ENCODE measurements at places on chromosomes 16 and 17.

- H3K4me3 ChIP-seq = no peak overlapping the region
- no peaks in the 10 kb centered on the region for H3K4me1 ChIP-seq
- no peak overlapping the region for H3K27ac ChIP-seq
- DNase-seq = peak; percentile 44
These were observed 44.2 kb downstream of the WDR45B start for GRCh38 chr17:82603981-82604448.

- no peaks in the 10 kb centered on the region for H3K27me3 ChIP-seq
- H3K27ac ChIP-seq = no peak overlapping the region
- H3K4me3 ChIP-seq = no peak overlapping the region
These were observed 63.7 kb upstream of the LYRM9 start for GRCh38 chr17:27956601-27957445.

DNA sequence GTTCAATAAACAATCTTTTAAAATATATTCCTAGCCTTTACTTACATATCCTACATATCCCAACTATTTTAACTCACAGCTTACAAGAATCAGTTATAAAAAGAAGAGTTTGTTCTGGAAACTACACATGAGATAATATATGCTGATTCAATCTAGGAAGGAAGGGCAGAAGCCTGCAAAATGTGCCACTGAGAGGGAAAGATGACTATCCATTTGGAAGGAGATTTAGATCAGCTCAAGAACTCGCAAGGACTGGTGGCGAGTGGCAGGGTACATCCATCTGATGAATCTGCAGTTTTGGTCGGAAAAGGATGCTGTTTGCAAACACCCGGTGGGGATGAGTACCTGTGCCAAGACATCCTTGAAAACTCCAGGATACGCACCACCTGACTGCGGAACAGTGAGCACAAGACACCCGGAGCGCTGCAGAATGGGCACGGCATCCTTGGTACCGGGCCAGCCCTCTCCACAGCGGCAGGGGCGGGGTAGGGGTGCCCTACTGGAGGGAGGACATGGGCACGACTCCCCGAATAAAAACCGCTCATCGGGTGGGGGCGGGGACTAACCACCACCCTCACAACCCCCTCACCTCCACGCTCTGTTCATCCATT lies 723 bp downstream of the TRIM37 start:
- peak overlapping the region; percentile 82 for H3K27ac ChIP-seq
- no peaks in the 10 kb centered on the region for H3K36me3 ChIP-seq
- DNase-seq = peak; percentile 59
- no peaks in the 10 kb centered on the region for H3K27me3 ChIP-seq
- H3K4me1 ChIP-seq = no peaks in the 10 kb centered on the region
- H3K4me3 ChIP-seq = peak overlapping the region; percentile 83

DNA sequence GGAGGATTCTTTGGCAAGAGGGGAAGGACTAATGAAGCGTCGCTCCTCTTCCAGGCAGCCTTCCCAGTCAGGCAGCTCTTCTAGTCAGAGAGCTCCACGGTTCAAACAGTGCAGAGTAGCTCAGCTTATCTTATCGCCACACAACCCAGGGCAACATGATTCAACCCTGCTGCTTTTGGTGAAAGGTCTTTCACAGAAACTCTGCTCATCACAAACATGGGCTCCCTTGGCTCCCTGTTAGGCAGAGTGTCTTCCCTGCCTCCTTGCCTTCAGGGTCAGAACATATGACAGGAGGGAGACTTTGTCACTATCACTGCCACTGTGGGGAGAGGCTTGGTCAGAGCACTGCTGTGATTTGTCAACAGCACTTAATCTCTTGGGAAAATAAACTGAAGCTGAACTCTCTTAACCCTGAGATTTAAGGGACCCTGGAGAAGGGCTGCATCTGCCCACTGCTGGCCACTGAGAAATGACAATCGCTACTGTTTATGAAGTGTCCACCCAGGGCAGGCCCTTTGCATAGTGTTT lies 6.9 kb upstream of the SLC13A2 start:
- no peak overlapping the region for H3K27ac ChIP-seq
- H3K27me3 ChIP-seq = no peaks in the 10 kb centered on the region
- no peaks in the 10 kb centered on the region for H3K36me3 ChIP-seq

DNA sequence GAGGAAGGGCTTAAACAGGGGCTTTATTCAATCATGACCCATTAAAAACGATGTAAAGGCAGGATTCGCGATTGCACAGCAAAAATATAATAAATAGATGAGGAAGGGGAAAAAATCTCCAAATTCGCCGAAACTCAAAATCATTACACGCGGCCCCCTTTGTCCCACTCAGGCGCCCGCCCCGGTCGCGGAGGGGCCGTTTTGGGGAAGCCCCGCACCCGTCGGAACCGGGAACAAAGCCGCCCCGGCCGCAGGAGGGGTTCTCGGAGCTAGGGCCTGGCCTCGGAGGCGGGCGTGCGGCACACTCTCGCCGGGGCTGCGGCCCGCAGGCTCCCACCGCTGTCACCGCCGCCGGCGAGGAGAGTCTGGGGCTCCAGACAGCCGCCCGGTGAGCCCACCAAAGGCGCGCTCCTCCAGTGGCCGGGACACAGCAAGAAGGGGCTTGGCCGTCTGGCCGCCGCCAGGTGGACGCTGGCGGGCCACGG lies 521 bp downstream of the C16orf87 start:
- H3K27me3 ChIP-seq = no peaks in the 10 kb centered on the region
- peak overlapping the region; percentile 93 for H3K27ac ChIP-seq
- no peak for DNase-seq
- H3K36me3 ChIP-seq = no peaks in the 10 kb centered on the region
- H3K4me1 ChIP-seq = no peaks in the 10 kb centered on the region

- no peaks in the 10 kb centered on the region for H3K36me3 ChIP-seq
- H3K27ac ChIP-seq = no peak overlapping the region
- no peak for DNase-seq
These were observed 2.9 kb upstream of the CRYBA1 start for GRCh38 chr17:29243792-29244191.

DNA sequence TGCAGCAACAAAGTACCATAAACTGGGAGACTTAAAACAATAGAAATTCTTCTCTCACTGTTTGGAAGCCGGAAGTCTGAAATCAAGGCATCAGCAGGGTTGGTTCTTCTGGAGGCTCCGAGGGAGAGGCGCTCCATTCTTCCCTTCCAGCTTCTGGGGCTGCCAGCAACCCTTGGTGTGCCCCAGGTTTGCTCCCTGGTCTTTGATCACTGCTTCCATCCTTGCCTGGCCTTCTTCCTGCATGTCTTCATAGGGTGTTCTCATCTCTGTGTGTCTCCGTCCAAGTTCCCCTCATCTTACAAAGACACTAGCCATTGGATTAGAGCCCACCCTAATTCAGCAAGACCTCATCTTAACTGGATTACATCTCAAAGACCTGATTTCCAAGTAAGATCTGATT lies 35.3 kb upstream of the LRRC75A start:
- H3K27me3 ChIP-seq = no peaks in the 10 kb centered on the region
- no peak overlapping the region for H3K4me3 ChIP-seq
- no peaks in the 10 kb centered on the region for H3K36me3 ChIP-seq
- DNase-seq = no peak

- no peaks in the 10 kb centered on the region for H3K4me1 ChIP-seq
- no peaks in the 10 kb centered on the region for H3K27me3 ChIP-seq
- H3K27ac ChIP-seq = no peak overlapping the region
- no peak overlapping the region for H3K4me3 ChIP-seq
- DNase-seq = no peak
These were observed 12.7 kb downstream of the CASKIN1 start for GRCh38 chr16:2183671-2184070.

- DNase-seq = peak; percentile 83
- H3K27ac ChIP-seq = peak overlapping the region; percentile 97
- H3K27me3 ChIP-seq = no peaks in the 10 kb centered on the region
- H3K4me1 ChIP-seq = peaks cover 5% of the 10 kb centered on the region
These were observed 233.6 kb downstream of the SEC14L1 start for GRCh38 chr17:77374170-77374936.

DNA sequence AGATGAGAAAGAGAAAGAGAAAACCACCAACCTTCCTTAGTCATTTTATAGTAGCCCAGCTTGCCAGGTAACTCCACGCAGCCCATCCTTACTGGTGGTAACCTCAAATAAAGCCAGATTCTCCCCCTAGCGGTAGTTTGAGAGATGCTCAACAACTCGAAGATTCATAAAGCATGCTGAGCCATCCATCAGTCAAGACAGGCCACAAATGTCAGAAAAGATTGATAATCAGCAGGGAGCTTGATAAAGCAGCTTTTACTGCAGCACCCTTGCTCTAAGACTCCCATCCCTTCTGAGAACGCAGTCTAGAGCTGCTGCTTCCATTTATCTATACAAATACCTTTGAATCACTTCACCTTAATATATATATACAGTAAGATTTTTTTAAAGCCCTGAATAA lies 451.5 kb upstream of the HSBP1 start:
- no peak overlapping the region for H3K4me3 ChIP-seq
- H3K27ac ChIP-seq = no peak overlapping the region
- DNase-seq = peak; percentile 33
- no peaks in the 10 kb centered on the region for H3K27me3 ChIP-seq

- peaks cover 9% of the 10 kb centered on the region for H3K4me1 ChIP-seq
- peak overlapping the region; percentile 29 for H3K27ac ChIP-seq
- peak overlapping the region; percentile 46 for H3K4me3 ChIP-seq
- no peak for DNase-seq
- H3K27me3 ChIP-seq = no peaks in the 10 kb centered on the region
These were observed 770 bp downstream of the CCNF start for GRCh38 chr16:2429771-2430663.

GRCh38 chr17:76208120-76208519 lies 32.2 kb downstream of the RNF157 start:
- no peak for DNase-seq
- no peaks in the 10 kb centered on the region for H3K36me3 ChIP-seq
- H3K27ac ChIP-seq = no peak overlapping the region
- H3K4me3 ChIP-seq = no peak overlapping the region

GRCh38 chr16:50600582-50601283 lies 52.5 kb downstream of the NKD1 start:
- no peaks in the 10 kb centered on the region for H3K36me3 ChIP-seq
- no peak overlapping the region for H3K4me3 ChIP-seq
- no peak for DNase-seq
- peaks cover 37% of the 10 kb centered on the region for H3K4me1 ChIP-seq
- no peaks in the 10 kb centered on the region for H3K27me3 ChIP-seq

DNA sequence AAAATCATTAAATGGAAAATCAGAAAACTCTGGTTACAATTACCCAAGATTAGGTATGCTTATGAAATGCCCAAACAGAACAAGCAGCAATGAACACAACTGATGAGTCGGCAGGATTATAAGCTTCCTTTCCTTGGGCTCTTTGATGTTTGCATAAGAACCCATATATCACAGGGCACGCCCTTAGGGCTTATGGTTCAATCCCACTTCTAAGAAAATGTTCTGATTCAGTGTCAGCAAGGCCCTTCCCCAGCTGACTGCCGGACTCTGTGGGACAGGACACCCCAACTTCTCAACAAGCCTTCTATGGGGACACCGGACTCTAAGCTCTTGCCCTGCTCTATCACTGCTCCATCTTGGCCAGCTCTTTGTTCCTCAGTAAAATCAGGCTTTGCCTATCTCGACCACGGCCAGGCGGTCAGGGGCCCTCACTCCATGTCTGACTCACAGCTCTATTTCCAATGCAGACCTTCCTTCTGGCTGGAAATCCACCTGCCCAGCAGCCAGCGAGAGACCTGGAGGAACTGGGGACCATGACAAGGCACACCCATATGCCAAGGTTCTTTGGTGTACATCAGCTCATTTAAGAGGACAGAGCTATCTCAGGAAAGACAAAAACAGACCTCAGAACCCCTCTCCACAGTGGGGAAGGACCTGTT lies 26.8 kb downstream of the LITAFD start:
- no peak overlapping the region for H3K4me3 ChIP-seq
- no peaks in the 10 kb centered on the region for H3K36me3 ChIP-seq
- no peaks in the 10 kb centered on the region for H3K4me1 ChIP-seq
- no peak overlapping the region for H3K27ac ChIP-seq

DNA sequence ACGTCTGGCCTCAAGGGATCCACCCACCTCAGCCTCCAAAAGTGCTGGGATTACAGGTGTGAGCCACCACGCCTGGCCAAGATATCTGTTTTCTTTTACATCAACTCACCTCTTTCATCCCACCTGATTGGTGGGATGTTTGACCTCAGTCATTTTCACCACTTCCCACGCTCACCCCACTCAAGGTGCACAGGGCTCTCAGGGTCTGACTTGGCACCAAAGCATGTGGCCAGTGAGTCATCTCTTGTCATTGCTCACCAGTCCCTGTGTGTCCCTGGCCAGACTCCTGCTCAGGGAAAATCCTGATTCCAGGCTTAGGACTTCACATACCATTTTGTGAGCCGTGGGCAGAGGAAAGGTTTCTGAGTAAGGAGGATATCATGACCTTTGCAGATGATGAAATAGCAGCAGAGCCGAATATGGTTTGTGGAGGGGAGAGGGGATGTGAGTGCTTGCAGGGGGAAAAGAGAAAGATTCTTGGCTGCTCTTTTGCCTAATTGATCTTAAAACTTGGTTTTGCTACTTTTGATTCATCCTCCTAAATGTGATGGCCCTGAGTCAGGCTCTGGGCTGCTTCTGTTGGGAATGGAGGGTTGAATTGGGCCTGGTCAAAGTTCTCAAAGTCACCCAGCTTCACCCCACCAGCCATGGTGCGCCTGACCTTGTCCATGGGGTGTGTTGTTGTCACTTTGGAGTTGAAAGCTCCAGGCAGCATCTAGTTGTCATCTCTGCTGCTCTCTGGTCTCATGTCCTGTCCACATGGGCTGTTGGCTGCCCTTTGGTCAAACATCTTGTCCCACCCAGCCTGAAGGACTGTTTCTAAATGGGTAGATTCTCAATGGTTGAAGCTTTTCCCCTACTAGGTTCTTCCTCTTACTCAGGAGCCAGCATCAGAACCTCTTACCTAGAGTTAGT lies 6.0 kb upstream of the KCNH6 start:
- no peak for DNase-seq
- H3K4me1 ChIP-seq = no peaks in the 10 kb centered on the region
- no peak overlapping the region for H3K27ac ChIP-seq
